ENCODE measurements at places on chromosomes 5 and 9.

DNA sequence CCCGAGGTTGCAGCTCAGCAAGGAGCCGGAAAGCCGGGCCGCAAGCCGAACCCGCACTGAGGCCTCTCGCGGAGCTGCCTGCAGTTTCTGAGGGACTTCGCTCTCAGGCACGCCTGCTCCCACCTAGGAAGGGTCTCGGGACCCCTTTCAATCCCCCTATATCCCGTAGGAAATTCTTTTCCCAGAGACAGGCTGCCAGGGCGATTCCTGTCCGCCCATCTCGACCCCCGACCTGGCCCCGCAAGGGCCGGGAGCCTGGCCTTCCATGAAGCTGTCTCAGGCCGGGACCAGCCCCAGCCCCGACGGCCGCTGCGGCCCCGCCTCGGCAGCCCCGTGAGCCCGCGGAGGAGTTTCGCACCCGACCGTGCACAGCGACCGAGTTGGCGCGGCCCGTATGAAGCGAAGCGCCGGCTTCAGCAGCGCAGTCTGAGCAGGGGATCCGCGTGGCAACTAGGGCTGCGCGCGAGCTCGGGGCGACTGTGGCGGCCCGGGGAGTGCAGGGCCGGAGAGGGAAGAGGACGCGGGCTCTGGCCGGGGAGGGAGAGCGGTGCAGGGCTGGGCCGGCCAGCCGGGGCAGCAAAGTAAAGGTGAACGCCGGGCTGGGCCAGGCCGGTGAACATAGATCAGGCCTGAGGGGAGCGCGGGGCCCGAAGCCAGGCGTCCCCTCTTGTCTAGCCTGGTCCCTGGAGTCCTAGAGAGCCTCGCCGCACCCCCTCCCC, 977 bp upstream of the PRDM12 start:
- no peak for DNase-seq

DNA sequence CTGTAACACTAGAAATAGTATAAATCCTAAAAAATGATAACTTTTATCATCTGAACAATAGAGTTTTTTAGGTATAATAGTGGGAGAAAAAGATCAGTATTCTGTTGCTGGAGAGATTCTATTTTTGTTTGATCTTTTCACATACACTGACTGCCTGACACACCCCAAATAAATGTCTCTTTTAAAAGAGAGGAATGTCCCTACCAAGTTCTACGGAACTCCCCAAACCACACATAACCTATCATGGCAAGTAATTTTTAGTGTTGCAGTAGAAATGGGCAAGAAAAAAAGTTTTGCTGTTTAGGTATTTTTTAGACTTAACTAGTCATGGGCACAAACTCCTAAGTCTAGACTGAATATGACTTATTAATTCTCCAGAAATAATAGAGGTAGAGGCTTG, 139.1 kb downstream of the ELAVL2 start:
- no peak for DNase-seq

- DNase-seq: no peak
Measured at GRCh38 chr9:95030920-95031642, 286.4 kb downstream of the FANCC start.

DNA sequence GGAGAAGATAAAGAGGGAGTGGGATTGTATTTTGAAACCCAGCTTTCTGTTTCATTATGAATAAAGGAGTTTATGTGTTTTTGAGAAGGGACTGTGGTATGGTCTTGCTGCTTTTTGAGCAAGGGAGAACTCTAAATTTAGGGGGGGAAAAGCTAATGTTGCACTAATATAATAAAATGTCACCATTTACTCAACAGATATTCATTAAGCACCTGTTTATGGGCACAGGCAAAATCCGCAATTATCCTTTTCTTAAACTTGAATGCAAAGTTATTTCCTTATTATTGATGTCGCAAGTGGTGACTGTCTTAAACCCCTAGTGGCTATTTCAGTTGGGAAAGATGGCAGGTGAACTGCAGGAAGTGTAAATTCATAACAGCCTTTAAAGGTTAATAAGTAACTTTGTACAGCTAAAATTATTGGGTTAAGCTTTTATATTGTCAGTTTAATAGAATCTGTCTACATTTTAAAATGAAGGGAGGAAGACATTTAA, 1.5 kb downstream of the CDC42SE2 start:
- no peak for DNase-seq

DNA sequence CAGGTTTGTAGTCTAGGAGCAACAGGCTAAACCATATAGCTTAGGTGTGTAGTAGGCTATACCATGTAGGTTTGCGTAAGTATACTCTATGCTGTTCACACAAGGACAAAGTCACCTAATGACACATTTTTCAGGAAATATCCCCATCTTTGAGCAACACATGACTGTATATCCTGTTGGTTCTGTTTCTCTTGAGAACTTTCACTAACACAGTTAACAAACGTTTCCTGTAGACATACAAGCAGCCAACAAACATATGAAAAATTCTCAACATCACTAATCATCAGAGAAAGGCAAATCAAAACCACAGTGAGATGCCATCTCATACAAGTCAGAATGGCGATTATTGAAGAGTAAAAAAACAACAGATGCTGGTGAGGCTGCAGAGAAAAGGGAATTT, 68.2 kb downstream of the NR2F1-AS1 start:
- DNase-seq: no peak

DNA sequence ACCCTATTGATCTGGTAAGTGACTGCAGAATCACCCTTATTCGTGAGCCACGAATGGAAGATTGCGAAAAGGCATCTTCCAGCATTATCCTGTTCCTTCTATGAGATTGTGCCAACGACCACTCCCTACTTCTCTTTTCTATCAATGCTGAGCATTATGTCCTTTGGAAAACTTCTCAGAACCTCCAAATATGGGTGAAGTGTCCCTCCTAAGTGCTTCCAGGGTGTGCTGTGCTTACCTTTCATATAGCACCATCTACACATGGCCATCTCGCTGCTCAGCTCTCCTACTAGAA, 14.7 kb upstream of the LCP2 start:
- DNase-seq: no peak

DNA sequence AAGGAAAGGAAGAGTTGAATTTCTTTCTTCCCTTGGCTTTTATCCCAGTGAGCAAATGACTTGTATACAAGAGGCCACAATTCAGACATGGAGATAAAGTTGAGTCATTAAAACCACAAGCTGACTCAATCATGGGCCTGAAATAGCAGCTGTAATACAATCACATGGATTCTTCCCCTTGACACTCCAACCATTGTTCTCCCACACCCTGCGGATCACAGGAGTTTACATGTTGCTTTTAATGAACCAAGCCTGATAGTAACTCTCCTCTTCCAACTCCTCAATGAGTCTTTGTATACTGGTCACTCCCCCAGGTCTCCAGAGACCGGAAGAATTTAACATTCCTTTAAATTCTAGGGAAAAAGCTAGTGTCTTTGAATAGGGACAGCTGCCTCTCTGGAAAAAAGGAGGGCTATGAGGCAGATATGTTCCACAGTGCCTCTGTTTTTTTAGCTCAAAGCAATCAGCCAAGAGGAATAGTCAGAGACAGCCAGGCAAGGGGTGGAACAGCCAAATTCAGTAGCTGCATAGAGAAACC, 32.4 kb downstream of the PCDHGC5 start:
- peak; percentile 59 for DNase-seq

- no peak for DNase-seq
Measured at GRCh38 chr5:172637110-172637580, 3.9 kb upstream of the NEURL1B start.

GRCh38 chr5:74948031-74948546, 81.9 kb upstream of the FAM169A start:
- DNase-seq: no peak

- no peak for DNase-seq
Measured at GRCh38 chr5:124494540-124495116, 251.8 kb downstream of the ZNF608 start.

DNA sequence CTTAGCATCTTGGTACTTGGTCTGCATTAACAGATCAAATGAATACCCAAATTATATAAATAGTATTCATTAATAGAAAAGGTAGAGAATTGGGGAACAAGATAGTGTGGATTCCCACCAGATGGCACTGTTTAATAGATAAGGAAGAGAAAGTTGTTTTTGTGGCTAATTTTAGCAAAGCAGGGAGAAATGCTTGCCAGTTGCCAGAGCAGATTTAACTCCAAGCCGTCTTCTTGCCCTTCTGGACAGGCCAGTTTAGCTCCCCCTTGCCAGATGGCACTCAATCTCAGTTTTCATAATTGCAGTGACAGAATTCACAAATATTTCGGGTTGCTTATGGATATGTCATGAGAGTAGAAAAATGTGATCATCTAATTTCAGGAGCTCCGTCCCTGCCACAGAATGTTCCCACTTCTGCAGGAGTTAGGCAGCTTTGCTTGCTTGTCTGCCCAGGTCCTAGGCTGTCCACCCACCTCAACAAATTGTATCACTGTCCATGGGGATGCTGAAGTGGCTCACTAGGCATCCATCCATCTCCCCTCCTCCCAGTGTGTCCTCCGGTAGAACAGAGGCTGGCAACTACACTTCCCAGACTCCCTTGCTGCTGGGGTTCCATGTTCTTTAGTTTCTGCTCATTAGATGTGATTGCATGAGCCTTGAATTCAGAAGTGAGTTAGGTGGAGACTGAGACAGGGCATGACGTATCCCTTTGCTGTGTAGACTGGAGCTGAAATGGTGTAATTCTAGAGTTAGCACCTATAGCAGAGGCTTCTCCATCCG, 11.8 kb upstream of the HEXB start:
- DNase-seq: no peak

DNA sequence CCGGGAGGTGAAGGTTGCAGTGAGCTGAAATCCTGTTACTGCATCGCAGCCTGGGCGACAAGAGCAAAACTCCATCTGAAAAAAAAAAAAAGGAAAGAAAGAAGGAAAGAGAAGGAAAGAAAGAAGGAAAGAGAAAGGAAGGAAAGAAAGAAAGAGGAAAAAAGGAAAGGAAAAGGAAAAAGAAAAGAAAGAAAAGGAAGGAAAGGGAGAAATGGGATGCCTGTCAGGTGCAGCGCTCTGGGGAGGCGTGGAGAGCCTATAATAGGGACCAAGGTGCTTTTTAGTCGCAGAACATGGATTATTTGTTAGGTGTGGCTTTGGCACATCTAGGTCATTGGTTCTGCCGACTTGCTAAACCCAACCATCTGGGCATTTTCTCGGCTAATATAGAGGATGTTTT, 17.9 kb downstream of the EXOSC2 start:
- no peak for DNase-seq

- no peak for DNase-seq
Measured at GRCh38 chr9:116692616-116693015, 5.5 kb downstream of the TRIM32 start.

- DNase-seq: no peak
Measured at GRCh38 chr5:124453221-124454051, 293.0 kb downstream of the ZNF608 start.

DNA sequence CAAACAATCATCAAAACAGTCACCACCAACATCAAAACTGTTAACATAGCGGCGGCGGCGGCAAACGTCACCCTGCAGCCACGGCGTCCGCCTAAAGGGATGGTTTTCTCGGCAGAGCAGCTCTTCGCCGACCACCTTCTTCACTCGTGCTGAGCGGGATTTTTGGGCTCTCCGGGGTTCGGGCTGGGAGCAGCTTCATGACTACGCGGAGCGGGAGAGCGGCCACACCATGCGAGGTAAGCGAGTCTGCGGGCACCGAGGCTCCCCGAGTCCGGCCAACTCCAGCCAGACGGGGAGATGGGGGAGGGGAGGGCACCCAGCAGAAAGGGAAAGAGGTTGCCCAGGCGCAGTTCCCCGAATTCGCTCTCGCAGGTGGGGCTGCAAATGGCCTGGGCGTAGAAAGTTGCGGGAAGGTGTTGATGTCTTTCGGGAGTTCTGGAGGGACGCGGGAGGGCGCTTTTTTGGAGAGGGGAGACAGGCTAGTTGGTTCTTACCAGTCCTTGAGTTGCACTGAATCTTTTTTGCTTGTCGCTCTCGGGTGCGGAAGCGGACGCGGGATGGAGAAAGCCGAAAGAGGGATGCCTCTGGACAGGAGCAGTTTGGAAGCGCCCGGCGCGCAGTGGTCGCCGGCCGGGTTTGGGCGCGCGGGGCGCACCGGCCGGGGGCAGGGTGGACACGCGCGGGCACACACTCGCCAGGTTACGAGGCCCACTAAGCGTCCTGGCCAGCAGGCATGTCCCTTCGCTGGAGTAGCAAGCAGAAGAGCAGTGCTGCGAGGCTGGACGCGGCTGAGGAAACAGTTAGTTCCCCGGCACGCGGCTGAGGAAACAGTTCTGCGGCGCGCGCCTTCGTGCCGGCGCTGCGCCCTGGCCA, 849 bp downstream of the RORB start:
- DNase-seq: peak; percentile 9

GRCh38 chr5:139394654-139395566, at the start of gene PROB1:
Gene PROB1 (minus strand): TSS chr5:139395104. CDS start chr5:139395081, 23 bp downstream.
- DNase-seq: no peak

DNA sequence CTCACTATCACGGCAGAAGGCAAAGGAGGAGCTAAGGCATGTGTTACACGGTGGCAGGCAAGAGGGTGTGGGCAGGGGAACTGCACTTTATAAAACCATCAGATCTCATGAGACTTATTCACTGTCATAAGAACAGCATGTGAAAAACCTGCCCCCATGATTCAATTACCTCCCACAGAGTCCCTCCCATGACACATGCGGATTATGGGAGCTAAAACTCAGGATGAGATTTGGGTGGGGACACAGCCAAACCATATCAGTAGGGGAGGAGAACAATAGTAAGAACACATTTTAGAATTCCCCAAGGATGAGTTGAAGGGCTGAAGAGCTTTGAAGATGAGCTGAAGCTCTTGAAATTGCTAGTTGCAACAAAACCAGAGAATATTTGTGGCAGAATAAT, 287.9 kb downstream of the SMARCA2 start:
- DNase-seq: no peak

DNA sequence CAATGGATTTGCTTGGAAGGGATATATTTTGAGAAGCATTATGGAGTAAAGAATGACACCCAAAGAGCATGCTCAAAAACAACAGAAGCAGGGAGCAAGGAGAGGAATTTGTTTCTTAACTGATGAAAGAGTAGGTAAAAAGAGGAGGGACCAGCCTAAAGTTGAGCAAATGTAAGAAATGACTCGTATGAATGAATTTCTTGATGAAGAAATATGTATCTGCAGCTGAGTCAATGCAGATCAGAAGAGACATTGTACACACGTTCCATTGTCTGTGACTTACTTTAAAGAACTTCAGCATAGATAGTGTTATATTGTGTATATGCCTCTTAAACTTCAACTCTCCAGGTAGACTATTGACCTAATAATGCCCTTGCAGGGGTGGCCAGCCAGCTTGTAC, 112.7 kb upstream of the NREP start:
- DNase-seq: no peak
